ENCODE measurements at places on chromosomes 1 and 21. TPM values are rescaled to one million over a fixed set of nuclear protein-coding genes. Genes with fewer than 3 reads are reported as not detected.

GRCh38 chr1:106055855-106056254 is 1000.6 kb upstream of the PRMT6 start:
- no peak for DNase-seq

DNA sequence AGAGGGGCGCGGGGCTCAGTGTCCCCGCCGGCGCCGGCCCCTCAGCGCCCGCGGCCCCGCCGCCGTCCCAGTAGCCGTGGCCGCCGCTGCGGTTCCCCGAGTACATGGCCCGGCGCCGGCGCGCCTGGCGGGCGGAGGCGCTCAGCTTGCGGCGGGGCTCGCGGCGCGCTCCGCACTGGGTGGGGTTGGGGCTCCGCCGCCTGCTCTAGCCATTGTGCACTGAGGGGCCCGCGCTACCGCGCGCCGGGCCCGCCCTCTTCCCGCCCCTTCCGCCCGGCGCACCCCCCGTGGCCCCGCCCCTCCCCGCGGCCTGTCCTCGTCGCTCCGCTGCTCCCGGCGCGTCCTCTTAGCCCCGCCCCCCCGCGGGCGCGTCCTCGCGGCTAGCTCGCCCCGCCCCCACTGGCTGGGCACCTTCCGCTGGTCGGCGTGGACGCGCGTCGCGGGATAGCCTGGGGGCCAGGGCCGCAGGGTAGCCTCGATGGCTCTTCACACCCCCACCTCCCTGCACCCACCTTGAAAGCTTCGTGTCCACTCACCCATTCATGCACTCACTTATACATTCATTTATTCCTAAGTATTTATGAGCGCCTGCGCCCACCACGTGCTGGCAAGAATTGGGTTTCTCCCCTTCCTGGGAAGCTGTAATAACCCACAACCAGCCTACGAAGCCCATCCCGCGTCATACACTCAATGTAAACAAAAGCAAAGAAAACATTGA is at the start of the genes CHML and OPN3:
TSS of gene CHML (minus strand) at position 221 of the 718 bp plus-strand sequence. CDS start 4,603 bp downstream, outside the sequence.
TSS of gene OPN3 (minus strand) at position 221 of the 718 bp plus-strand sequence. CDS start at position 106, 115 bp downstream.
- peak; percentile 91 for DNase-seq

DNA sequence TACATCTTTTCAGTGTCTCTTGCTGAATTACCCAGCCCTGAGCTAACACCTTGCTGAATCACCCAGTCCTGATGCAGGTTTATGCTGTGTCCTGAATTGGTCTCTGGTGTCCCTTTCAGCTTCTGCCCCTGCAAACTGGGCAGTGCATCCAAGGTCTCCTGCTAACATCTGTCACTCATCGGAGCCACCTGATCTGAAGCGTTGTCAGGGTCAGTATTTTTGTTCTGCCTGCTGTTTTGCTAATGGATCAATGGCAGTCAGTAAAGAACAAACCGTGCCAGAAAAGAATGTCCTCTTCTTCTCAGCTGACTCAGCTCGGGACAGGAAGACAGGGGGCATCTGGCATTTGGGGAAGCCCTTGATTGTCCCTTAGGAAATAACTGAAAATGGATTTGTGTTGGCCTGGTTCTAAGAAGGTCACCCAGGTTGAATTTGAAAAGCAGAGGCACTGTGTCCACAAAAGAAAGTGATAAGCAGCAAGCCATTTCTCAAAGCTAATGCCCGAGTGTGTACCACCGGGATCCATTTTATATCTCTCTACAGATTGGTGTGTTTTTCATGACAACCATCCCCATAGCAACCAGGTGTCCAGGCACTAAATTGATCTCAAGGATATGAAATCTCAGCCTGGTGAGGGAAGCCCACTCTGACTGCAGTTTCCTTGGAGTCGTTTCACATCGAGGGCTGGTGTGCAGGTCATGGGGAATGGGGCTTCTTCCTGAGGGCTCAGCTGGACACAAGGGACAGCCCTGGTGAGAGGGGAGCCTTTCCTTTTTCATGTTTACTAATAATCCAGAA is 109.7 kb upstream of the IRF2BP2 start:
- no peak for DNase-seq

DNA sequence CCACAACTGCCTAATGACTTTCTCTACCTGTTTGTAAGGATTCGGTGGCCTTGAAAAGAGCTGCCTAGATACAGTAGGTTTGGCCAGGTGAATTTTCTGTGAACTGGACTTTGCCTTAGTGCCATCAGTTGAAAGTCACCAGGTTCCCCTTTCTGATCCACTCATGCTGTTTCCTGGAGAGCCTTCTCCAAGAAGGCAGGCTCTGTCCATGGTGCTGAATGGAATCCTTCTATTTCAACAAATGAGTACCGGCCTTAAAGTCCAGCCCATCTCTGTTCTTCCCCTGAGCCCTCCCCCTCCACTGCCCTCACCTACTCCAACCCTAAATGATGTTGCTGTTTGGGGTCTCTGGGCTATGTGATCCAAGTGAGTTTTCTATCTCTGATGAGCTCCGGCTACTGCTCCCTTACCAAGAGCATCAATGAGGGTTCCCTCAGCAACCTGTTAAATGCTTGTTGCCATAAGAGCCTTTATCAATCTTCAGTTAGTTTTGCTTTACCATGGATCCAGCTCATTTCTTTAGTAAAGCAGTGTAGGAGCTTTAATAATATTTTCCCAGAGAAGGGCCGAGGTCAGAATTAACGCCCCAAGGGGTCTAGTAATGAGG is 500.4 kb downstream of the PTPRU start:
- peak; percentile 38 for DNase-seq

- no peak for DNase-seq
Observed at GRCh38 chr1:165416876-165417275, 28.1 kb downstream of the RXRG start.

- no peak for DNase-seq
Observed at GRCh38 chr1:3687504-3687903, 35.2 kb downstream of the TP73 start.

GRCh38 chr1:119767486-119767885 is 1.2 kb downstream of the HMGCS2 start:
- DNase-seq = no peak

DNA sequence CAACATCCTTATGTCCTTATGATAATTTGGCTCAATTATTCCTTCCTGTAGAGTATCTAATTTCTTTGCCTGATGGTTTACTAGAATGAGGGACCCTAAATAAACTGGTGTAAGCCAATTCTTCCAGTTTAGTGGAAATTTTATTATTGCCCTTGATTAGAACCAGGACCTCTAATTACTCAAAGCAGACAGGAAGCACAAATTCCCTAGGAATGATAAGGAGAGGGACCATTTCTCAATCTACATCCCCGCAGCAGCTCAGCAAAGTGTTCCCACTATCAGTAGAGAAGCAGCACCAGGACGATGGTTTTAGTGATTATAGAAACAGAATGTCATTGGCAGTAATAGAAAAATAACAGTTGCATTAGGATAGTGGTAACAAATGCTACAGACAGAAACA is 97.1 kb downstream of the PLPPR4 start:
- DNase-seq = no peak

DNA sequence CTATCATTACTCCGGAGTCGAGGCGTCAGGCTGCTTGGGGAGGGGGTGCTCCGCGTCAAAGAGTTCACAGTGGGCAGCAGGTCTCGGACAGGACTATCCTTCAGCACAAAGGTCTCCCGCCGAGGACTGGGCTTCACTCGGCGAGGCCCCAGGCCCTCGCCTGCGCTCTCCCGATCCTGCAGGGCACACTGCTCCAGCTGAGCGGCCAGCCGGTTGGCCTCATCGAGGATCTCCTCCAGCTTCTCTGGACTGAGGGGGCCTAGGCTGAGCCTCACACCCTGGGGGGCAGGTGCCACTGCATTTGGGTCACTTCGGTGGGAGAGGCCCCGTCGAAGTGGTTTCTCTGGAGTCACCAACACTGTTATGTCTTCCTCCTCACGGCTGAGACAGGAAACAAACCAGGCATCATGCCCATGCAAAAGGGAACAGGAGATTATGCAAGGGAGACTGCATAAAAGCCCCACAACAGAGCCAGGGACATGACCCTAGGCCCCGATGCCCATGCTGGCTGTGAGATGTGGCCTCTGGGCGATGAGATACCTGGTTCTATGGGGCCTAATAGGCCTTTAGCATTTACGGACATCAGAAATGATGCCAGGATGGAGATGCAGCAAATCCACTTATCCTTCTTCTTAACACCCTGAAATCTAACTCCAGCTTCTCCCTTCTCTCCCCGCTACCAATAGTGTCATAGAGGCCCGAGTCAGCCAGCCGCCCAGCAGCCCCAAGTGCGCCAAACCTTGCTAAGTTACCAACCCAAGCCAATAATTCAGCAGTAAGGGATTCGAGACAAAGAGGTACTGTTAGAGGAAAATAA is 1.1 kb downstream of the PSRC1 start:
- no peak for DNase-seq

DNA sequence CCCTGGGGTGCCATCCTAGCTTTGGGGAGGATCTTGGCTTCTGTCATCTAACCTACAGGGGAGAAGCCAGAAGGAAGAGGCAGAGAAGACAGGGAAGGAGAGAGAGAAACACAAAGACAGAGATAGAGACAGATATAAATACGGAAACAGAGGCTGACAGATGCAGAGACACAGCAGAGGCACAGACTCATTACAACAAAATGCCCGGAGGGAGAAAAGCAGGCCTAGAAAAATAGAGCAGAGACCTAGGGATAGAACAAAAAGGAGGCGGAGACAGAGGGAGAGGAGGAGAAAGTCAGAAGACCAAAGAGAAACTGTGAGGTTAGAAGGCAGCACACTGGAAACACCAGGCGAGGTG is 1.9 kb downstream of the PEAR1 start:
- DNase-seq = no peak

- no peak for DNase-seq
Observed at GRCh38 chr1:154778275-154778674, 91.8 kb downstream of the KCNN3 start.

GRCh38 chr1:65467536-65467935 is 47.1 kb downstream of the LEPR start:
- DNase-seq = no peak

- DNase-seq = no peak
Observed at GRCh38 chr1:111599781-111600693, 19.6 kb upstream of the RAP1A start.

DNA sequence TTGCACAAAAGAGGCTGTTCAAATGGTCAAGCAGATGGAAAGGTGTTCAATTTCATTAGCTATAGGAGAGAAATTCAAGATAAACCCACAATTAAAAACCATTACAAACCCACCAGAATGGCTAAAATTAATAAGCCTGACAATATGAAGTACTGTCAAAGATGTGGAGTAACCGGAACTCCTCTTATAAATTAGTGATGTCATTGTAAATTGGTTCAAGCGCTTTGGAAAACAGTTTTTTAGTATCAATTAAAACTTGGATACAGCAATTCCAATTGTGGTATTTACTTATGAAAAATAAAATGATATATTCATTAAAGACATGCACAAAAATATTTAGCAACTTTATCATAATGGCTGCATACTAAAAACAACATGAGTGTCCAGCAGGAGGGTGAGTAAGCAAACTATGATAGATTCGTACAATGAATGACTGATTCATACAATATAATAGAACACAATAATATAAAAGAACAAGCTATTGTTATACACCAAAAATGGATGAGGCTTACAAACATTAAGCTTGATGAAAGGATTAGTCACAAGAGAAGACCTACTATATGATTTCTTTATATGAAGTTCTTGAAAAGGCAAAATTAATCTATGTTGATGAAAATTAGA is 38.4 kb upstream of the FGGY start:
- no peak for DNase-seq

GRCh38 chr1:205015241-205015640 is 27.8 kb upstream of the CNTN2 start:
- no peak for DNase-seq

DNA sequence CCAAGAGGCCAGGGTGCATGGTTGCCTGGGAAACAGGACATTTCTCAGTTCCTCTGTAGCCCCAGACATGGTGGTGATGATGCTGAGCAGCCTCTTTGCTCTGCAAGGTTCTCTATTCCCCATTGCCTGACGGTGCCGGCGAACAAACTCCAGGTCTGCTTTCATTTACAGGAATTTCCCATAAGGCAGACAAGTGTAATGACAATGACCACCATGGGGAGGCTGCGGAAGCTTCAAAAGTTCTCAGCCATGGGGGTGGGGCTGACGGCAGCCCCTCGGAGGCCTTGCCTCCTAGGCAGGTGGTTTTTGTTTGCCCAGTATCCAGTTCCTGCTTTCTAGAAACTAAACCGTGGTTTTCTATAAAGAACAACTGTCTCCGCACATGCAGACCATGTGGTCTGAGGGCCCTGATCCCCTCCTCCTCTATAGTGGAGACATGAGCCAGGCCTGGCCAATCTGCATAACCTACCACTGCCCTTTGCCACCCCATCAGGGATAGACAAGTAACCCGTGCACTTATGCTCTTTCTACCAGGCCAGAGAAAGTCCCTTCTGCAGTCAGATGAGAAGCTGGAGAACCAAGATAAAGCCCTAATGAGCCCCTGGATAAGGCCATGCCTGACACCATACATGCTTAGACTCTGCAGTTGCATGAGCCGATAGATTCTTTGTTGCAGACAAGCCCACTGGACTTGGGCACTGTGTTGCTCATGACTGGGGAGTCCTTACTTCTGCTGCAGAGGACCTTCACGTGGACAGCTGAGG is 54.1 kb downstream of the LDLRAD2 start:
- DNase-seq = no peak

DNA sequence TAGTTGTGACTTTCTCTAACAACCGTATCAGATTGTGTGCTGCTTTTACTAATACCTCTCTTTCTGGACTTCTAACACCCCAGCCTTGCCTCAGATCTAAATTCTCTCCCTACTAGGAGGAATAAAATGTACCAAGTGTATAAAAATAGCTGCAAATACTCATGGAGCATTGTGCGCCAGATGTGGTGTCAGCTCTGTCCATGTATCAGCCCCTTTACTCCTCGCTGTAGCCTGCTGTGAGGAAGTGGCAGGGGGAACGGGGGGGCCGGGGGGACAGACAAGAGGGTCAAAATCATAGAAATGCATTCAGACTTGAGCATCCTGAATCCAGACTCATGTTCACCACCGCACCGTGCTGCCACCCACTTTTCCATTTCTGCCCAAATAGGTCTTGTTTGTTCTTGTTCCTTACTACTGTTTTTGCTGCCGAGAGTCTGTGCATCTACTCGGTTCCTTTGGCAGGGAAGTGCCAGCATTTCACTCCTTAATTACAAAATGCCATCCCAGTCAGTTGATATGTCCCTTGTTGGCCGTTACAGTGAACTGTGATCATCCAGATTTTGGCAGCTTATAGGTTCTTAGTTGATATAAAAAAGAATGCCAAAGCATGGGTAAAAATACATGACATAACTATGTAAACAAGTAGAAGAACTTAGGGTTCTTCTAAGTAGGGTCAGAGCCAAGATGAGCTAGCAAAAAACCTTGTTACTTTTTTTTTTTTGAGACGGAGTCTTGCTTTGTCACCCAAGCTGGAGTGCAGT is 76.4 kb downstream of the UBE4B start:
- DNase-seq = no peak

DNA sequence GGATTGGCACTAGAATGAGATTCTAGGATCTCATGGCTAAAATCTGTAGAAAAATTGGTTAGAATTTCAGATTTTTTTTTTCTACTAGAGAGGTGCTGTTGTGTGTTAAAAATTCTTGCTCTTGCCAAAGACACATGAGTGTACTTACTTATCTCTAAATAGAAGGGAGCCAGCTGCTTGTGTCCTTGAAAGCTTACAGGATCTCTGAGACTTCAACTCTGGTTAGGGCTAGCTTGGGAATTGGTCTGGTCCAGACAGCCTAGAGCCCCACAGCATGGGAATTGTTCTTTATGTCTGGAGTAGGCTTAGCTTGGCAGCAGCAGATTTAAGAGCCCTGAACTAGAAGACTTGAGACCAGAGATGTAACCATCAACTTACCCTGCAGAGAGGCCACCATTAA is 37.3 kb downstream of the MACO1 start:
- DNase-seq = no peak

CDC42BPA gene
- polyA plus RNA-seq = 28.8 TPM

FCRLA gene
- 0.46 TPM for polyA plus RNA-seq

SAMD13 gene
- 10.7 TPM for polyA plus RNA-seq

AXDND1 gene
- polyA plus RNA-seq = not detected

MROH9 gene
- 0.09 TPM for polyA plus RNA-seq

SPAG17 gene
- 1.7 TPM for polyA plus RNA-seq

XKR8 gene
- 9.4 TPM for polyA plus RNA-seq
